Stimulated activated CD4-positive, alpha-beta T cell treated with anti-CD3 and anti-CD28 coated beads, Interleukin-4, amount 100 ng/mL, for 48 hours (primary cell): ENCODE measurements at places on chromosomes 12 and 14.

DNA sequence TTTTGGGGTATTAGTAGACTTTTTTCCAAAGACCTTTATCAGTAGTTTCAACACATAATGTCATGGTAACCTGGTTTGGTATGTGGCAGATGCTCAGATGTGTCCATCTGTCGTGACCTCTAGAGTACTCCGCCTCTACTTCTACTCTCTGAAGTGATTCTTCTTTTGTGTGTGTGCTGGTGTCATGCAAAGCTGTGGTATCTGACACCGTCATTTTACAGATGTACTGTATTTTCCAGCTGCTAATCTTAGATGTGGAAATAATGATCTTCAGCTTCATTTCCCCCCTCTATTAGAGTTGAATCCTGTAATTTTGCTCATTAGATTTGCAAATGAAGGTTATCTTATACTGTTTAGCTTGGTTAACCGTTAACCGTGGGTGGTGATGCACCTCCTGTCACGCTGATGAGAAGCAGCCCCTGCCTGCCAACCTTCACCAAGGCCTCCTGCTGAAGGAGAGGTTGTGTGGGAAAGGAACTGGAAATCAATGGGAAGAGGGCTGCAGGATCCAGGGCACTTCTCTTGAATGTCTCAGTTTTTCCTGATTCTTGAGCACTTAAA lies 222.4 kb upstream of the AMIGO2 start:
- DNase-seq = no peak

GRCh38 chr12:24630446-24630845 lies 318.5 kb downstream of the BCAT1 start:
- no peak for DNase-seq

- no peak for DNase-seq
Observed at GRCh38 chr12:3990501-3991280, 117.5 kb upstream of the PARP11 start.

- no peak for DNase-seq
Observed at GRCh38 chr12:19447386-19447785, 8.1 kb downstream of the AEBP2 start.

- DNase-seq = no peak
Observed at GRCh38 chr12:52615208-52615868, 3.0 kb downstream of the KRT73 start.

GRCh38 chr12:66600903-66601302 lies 78.0 kb downstream of the GRIP1 start:
- no peak for DNase-seq

DNA sequence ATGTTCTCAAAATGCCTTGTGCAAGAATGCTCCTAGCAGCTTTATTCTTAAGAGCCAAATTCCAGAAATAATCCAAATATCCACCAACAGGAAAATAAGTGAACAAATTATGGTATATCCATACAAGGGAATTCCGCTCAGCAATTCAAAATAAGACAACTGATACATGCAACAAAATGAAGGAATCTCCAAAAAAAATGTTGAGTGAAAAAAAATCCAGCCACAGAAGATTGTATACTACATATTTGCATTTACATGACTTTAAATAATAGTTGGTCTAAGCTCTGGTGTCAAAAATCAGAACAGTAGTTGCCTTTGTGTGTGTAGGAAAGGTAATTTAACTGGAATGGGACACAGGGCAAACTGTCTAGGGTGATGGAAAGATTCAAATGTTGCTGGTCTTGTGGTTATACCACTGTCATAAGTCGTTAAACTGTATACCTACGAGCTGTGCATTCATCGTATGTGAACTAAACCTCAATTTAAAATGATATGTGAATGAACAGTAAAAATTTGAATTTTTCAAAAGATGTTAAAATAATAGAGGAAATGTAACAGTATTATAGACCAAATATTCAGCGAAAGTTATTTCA lies 3.2 kb downstream of the CD69 start:
- no peak for DNase-seq
